ENCODE measurements at places on chromosomes 16 and 17. TPM values are rescaled to one million over a fixed set of nuclear protein-coding genes. Genes with fewer than 3 reads are reported as not detected.

GP2 gene
- not detected for total RNA-seq

DRC3 gene
- 1.4 TPM for total RNA-seq

DNAH2 gene
- 0.03 TPM for total RNA-seq

PARD6A gene
- total RNA-seq = 2.4 TPM

PIRT gene
- total RNA-seq = not detected

DHRS7C gene
- not detected for total RNA-seq

PRR15L gene
- total RNA-seq = 0.84 TPM

BIRC5 gene
- total RNA-seq = 109 TPM

MYH11 gene
- total RNA-seq = 0.09 TPM

BAIAP2 gene
- total RNA-seq = 114 TPM

SCNN1B gene
- 0.17 TPM for total RNA-seq

HOXB6 gene
- total RNA-seq = 3.5 TPM

TBC1D3C gene
- 0.07 TPM for total RNA-seq

PGAP3 gene
- 6.6 TPM for total RNA-seq

RAB40C gene
- total RNA-seq = 16.9 TPM

IL21R gene
- total RNA-seq = 0.05 TPM

TBC1D3G gene
- not detected for total RNA-seq

FZD2 gene
- total RNA-seq = 26.6 TPM

SPATA32 gene
- 0.09 TPM for total RNA-seq

OTOP3 gene
- total RNA-seq = not detected

PPP1R27 gene
- total RNA-seq = not detected

SCGB1C2 gene
- not detected for total RNA-seq

PABPN1L gene
- not detected for total RNA-seq

CCL5 gene
- 1.0 TPM for total RNA-seq

SULT1A3 gene
- total RNA-seq = 8.7 TPM

HOXB7 gene
- 30.8 TPM for total RNA-seq

CD79B gene
- total RNA-seq = not detected

RNF222 gene
- total RNA-seq = not detected

CNTNAP1 gene
- 5.4 TPM for total RNA-seq

MEOX1 gene
- total RNA-seq = not detected

GCGR gene
- 0.55 TPM for total RNA-seq

KIF19 gene
- not detected for total RNA-seq

MYH8 gene
- not detected for total RNA-seq

MYCBPAP gene
- 0.35 TPM for total RNA-seq

PNMT gene
- total RNA-seq = 0.20 TPM

NPIPA2 gene
- total RNA-seq = 1.1 TPM

TRAF4 gene
- total RNA-seq = 85.7 TPM

CDH15 gene
- total RNA-seq = not detected

PYY gene
- not detected for total RNA-seq

MYH3 gene
- 1.0 TPM for total RNA-seq

CNGB1 gene
- 0.03 TPM for total RNA-seq

IRX3 gene
- total RNA-seq = 5.2 TPM

BICDL2 gene
- total RNA-seq = not detected

CCDC200 gene
- total RNA-seq = not detected

TMEM114 gene
- total RNA-seq = not detected

LDHD gene
- 0.46 TPM for total RNA-seq

LITAFD gene
- not detected for total RNA-seq

CD300A gene
- not detected for total RNA-seq

SCARF1 gene
- total RNA-seq = 0.18 TPM

DPEP3 gene
- total RNA-seq = not detected

FAM171A2 gene
- total RNA-seq = 3.7 TPM

CD300C gene
- 0.35 TPM for total RNA-seq

ARHGAP44 gene
- total RNA-seq = 2.8 TPM

NDRG4 gene
- total RNA-seq = 28.5 TPM

Measured in A549 treated with GW870086 at 1 μM for 4 hours (cell line).